ENCODE measurements at places on chromosomes 13 and 19.

DNA sequence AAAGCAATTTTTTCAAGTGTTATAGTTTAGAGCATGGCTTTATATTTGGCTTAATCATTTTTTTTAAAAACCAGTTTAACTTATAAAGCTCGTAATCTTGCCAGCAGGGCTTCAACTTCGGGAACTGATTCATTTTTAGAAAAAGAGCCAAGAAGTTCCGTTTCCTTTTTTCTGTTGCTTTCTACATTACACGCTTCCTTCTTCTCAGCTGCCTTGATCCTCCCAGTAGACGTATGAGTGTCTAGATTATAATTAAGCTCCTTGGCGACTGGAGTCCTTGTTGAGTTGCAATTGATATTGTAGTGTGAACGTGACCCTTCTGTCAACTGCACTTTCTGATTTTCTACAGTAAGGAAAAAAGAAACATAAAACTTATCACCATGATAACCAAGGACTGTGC is 497.2 kb downstream of the DIAPH3 start:
- no peak for DNase-seq

- DNase-seq: no peak
These were observed 12.2 kb downstream of the NFIX start for GRCh38 chr19:13007292-13008045.

GRCh38 chr13:49132479-49133002 is 87.6 kb upstream of the MLNR start:
- no peak for DNase-seq

- DNase-seq: no peak
These were observed 158.6 kb downstream of the KATNAL1 start for GRCh38 chr13:30148786-30149185.

DNA sequence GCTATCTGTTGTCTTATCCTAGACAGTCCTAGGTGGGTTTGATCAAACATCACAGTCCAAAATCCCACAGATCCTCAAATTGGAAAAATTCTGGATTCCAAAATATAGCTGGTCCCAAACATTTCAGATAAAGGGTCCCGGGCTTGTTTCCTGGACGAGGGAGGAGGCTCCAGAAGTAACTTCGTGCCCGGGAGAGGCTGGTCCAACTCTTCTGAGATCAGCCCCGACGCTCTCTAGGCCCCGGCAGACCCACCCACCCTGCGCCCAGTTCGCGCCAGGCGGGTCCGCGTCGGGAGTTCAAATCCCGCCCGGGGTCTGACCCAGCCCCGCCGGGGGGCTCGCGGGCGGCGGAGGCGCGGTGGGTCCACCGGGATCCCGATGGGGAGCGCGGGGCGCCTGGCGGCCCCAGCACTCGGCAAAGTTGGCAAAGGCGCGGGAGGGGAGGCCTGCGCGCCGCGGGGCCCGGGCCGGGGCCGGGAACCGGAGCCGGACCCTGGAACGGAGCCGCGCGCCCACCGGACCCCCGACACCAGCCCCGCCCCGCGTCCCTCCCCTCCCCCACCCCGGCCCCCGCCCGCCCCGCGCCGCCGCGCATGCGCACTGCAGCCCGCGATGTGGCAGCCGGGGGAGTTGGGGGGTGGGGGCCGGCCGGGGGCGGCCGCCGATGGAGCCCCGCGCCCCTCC is 513 bp downstream of the MIER2 start:
- no peak for DNase-seq

DNA sequence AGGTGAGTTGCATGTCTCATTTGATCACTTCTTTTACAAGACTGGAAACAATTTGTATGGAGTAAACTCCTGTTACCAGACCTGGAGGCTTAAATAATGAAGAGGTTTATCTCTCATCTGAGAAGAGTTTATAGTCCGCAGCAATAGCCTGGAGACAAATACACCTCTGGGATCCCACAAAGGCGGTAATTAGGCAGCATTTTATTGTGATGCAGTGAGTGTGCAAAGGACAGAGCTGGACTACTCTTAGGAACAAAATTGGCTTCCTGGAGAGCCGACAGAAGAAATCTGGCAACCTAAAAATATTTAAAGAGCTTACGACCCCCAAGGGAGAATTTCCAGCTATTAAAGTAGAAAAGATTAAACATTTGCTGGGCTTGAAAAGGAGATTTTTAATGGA is 11.8 kb upstream of the KATNAL1 start:
- DNase-seq: no peak

DNA sequence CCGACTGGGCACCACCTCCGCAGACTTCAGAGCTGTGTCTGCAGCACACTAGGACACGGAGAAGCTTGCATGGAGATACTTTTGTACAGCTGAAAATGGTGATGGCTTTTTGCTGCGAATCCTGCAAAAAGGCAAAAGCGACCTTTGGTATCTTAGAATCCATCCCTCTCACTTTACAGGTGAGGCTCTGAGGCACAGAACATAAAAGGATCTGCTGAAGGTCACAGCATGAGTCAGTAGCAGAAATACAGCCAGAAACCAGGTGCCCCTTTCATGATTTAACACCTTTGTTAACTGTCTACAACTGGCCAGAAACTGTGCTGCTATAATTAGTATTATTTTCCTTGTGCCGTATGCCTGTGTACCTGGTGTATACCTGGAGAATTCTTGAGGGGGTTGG is 48.3 kb downstream of the EFNB2 start:
- no peak for DNase-seq

GRCh38 chr13:81988567-81988966 is 1647.6 kb upstream of the SPRY2 start:
- no peak for DNase-seq

DNA sequence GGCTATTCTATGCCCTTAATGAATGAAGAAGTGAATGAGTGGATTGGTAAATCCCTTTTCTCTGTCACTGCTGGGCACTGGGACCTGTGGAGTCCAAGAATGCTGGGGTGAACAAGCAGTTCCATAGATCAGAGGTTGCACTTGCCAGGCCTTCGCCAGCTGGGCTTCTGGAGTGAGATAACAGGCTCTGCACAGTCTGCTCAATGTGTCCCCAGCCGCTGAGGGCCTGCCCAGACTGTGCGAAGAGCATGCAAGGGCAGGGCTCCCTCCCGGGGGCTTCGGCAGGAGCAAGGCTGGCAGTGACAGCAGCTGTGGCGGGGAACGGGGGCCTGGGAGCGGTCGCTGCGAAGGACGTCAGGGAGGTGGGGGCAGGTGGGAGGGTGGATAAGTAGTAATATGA is 51.3 kb downstream of the ZNF536 start:
- DNase-seq: no peak

DNA sequence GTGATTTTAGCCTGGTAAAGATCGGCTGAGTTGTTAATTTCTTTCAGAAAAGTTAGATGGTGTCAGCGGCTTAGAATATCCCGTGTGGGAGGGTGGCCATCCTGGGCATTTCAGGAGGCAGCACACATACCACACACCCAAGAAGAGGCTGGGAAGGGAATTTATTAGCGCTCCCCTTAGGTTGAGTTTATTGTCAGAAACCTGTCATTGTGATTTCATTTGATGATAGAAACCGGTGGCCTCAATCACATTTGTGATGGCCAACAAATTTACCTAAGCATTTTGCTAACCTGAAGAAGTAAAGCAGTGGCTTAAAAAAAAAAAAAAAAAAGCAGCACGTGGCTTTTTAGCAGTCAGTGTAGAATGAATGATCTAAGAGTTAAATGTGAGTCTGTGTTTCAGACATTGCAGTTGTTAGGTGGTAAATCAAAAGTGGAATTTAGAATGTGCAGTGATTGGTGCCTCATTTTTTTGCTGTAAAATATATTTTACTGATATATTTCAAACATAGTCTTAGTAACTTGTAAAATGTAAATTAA is 2.7 kb downstream of the SIPA1L3 start:
- no peak for DNase-seq

GRCh38 chr19:48499316-48500090 is 12.1 kb downstream of the LMTK3 start:
- no peak for DNase-seq

- DNase-seq: no peak
These were observed 60.4 kb downstream of the WDFY2 start for GRCh38 chr13:51644654-51645053.

GRCh38 chr19:28471731-28472510 is 741.0 kb downstream of the UQCRFS1 start:
- no peak for DNase-seq

GRCh38 chr13:93364166-93364565 is 137.6 kb downstream of the GPC6 start:
- no peak for DNase-seq

GRCh38 chr19:43774103-43774939 is 6.5 kb downstream of the KCNN4 start:
- no peak for DNase-seq

GRCh38 chr19:5435642-5436017 is 19.6 kb upstream of the ZNRF4 start:
- DNase-seq: no peak

DNA sequence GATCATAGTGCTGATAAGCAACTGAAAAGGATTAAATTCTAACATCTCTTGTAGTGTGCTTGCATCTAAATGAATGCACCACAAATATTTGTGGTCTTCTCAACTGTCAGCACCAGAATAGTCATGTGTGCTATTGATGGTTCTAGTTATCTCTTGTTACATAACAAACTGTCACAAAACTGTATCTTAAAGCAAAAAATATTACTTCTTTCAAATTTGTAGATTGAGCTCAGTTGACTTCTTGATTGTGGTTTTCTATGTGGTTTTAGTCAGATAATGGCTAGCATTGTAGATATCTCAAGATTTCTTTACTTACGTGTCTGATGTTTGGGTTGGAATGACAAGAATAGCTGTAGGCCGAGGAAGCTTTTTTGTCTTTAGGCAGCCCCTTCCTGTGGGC is 431.3 kb downstream of the SLITRK6 start:
- DNase-seq: no peak

- no peak for DNase-seq
These were observed 5.0 kb downstream of the ZNF44 start for GRCh38 chr19:12289790-12290065.
